ENCODE measurements at places on chromosomes 16 and 17.

GRCh38 chr17:38743556-38744171 is 4.5 kb downstream of the PCGF2 start:
- DNase-seq = no peak

DNA sequence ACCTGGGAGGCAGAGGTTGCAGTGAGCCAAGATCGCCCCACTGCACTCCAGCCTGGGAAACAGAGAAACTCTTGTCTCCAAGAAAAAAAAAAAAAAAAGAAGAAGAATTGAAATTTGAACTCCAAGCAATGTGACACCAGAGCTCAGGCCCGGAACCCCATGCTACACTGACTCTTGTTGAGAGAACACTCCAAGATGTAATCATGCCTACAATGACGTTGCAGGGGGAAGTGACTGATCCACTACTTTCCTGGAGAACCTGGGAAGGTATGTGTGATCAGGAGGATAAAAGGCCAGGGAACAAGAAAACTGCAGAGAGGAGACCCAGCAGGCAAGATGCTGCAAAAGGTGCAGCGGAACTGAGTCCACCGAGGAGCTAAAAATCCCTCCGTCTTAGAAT is 57.9 kb downstream of the ADCY9 start:
- DNase-seq = no peak

GRCh38 chr16:17305694-17306093 is 165.1 kb downstream of the XYLT1 start:
- DNase-seq = no peak

DNA sequence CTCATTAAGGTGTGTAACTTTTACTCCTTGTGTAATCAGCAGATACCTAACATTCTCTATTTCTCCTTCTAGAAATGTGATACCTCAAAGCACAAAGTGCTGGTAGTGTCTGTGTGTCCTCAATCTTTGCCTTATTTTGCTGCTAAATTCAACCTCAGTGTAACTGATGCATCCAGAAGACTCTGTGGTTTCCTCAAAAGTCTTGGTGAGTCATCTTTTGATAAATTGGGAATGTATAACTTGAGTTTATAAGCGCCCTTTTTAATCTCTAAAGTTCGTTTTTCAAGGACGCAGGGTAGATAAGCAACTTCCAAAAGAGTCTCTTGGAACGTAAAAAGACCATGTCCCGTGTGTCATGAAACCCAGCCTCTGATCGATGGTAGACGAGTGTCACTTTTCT is 10.2 kb downstream of the NARF start:
- DNase-seq = no peak

- no peak for DNase-seq
Measured at GRCh38 chr17:21357696-21358656, 18.2 kb upstream of the KCNJ12 start.

DNA sequence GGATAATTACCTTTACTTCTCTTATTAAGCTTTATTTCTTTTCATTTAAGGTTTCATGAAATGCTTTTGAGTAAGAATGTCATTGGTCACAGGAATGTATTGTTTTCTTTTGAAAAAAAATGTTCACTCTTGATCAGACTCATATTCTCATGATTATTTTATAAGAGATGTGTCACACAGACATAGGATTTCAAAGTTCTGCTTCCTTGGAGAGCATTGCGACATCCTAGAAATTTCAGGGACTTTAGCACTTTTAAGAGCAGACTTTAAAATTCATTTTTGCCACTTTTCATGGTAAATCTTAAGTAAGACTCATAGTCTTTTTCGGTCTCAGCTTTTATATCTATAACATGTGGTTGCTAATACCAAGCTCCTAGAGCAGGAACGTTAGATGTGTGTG is 314.7 kb downstream of the CDH8 start:
- no peak for DNase-seq

- no peak for DNase-seq
Measured at GRCh38 chr17:17440938-17441675, 35.7 kb upstream of the MED9 start.

- DNase-seq = no peak
Measured at GRCh38 chr17:55391244-55391757, 30.3 kb downstream of the MMD start.

- no peak for DNase-seq
Measured at GRCh38 chr17:48565925-48566710, 12.0 kb downstream of the HOXB4 start.

DNA sequence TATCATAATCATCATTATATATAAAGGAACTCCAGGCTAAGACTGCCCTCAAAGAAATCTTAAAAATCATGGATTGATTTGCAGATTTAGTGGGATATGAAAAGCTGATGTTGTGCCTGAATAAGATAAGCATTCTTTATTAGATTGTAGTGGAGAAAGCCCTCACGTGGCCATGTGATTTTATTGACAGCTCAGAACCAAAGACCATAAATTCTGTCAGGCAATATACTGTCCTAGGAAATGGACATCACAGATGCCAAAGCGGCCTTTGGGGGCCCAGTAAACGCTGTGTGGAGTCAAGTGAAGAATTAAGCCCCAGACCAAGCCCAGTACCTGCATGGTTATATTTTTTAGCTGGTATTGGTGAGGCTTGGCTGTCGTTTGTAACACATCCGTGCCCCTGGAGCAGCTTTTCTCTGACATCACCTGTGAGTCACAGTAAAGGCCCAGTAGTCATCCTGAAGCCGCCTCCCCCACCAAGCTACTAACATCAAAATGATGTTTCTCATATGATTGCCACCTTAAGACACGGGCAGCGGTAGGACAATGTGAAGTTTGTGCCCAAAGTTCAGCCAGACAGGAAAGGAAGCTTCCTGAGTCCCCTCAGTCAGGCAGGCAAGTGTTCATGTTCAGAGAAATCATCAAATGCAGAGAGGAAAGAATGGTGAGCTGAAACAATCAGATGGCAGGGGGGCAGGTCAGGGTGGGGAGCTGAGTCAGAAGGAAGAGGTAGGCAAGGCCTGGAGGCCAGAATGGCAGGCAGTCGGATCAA is 209.4 kb downstream of the IRX3 start:
- DNase-seq = peak; percentile 70

DNA sequence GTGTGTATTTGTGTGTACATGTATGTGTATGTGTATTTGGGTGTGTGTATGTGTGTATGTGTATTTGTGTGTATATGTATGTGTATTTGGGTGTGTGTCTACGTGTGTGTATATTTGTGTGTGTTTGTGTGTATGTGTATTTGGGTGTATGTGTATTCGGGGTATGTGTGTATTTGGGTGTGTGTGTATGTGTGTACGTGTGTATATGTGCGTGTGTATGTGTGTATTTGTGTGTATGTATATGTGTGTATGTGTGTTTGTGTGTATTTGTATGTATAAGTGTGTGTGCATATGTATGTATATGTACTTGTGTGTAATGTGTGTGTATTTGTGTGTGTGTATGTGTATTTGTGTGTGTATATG is 62.0 kb downstream of the HAPSTR1 start:
- DNase-seq = no peak

DNA sequence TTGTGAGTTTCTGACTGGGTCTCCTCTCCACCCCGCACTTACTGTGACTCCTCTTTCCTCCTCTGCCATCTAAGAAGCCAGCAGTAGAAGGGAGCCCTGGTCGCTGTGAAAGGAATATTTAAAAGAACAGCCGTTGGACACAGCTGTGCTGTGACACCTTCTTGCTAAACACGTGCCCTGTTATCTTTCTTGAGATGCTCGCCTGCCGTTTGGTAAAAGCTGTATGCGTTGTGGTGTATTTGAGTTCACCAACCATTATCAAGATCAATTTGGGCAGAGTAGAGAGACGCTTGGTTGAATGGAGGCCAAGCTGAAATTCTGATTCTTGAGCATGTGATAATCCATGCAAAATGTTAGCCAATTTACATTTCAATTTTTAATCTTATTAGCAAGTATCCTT is 3.8 kb downstream of the GID4 start:
- no peak for DNase-seq

GRCh38 chr17:82976982-82977488 is 102.4 kb upstream of the METRNL start:
- no peak for DNase-seq

DNA sequence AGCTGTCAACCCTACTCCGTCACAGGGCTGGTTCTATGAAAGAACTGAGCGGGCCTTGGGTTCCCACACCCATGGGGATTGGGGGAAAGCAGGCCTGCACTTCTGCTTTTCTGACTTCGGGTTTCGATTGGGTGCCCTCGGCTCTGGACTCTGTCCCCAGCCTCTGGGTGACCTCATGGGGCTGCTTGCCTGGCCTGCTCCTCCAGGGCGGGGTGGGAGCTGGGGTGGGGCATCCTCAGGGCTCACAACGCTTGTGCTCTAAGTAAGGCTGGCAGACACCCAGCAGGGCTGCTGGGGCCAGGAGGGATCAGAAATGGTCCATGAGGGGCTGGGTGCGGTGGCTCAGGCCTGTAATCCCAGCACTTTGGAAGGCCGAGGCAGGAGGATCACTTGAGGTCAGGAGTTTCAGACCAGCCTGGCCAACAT is 19.2 kb downstream of the ARHGAP27 start:
- no peak for DNase-seq

GRCh38 chr16:1151424-1152122 is 1.3 kb upstream of the CACNA1H start:
- no peak for DNase-seq

DNA sequence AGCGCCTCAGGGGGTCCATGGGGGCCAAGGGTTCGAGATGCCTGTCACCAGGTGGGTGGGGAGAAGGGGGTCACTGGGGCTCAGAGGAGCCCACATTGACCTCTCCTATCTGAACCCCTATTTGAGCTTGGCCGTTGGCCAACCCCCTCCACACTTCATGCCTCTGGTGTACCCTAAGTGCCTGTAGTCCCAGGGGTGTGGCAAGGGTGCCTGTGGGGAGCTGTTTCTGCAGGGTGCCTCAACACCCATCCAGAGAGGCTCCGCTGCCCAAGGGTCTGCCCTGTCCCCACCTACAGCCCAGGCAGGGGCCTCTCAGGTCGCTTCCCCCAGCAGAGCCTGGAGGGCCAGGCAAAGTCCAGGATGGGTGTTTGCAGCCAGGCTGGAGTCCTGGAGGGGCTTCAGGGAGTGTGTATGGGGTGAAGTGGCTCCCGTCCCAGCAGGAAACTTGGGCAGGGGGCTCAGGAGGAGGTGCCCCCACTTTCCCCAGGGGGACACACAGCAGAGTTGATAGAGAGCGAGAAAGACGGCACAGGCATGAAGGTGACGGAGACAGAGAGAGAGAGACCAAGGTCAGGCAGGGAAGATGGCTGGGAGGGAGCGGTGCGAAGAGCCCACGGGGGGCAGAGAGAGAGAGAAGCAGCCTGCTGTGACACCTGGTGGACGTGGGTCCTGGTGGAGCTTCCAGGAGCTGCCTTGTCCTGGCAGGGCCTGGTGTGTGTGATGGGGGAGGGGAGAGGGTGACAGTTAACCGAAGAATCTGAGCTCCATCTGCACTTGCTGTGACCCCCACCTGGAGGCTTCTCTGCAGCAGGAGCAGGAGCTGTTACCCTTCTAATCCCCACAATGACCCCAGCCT is at the start of gene SEPTIN12:
Gene SEPTIN12, minus strand, starts transcription at position 719 of the 856 bp plus-strand sequence. Its CDS starts 700 bp downstream, at position 19.
- no peak for DNase-seq

GRCh38 chr17:50707289-50708049 is at the start of gene ANKRD40:
Gene ANKRD40 (minus strand): TSS chr17:50707914. CDS start chr17:50707654, 260 bp downstream.
- DNase-seq = peak; percentile 96

DNA sequence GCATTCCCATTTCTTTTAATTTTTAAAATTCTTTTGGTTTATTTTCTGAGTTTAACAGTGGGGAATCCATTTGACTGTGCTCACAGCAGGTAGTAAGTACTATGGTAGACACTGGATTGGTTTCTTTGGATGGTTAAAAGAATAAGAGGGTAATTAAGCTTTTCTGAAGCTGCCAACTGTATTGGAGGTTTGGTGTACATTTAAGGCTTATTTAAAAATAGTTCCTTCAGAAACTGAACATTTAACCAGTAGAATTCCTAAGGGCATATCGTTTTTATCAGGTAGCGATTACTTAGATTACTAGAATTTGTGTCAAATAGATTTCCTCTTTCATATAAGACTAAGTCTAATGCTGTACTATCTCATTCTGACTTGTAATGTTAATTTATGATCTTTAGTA is 162.4 kb downstream of the PPM1E start:
- no peak for DNase-seq

DNA sequence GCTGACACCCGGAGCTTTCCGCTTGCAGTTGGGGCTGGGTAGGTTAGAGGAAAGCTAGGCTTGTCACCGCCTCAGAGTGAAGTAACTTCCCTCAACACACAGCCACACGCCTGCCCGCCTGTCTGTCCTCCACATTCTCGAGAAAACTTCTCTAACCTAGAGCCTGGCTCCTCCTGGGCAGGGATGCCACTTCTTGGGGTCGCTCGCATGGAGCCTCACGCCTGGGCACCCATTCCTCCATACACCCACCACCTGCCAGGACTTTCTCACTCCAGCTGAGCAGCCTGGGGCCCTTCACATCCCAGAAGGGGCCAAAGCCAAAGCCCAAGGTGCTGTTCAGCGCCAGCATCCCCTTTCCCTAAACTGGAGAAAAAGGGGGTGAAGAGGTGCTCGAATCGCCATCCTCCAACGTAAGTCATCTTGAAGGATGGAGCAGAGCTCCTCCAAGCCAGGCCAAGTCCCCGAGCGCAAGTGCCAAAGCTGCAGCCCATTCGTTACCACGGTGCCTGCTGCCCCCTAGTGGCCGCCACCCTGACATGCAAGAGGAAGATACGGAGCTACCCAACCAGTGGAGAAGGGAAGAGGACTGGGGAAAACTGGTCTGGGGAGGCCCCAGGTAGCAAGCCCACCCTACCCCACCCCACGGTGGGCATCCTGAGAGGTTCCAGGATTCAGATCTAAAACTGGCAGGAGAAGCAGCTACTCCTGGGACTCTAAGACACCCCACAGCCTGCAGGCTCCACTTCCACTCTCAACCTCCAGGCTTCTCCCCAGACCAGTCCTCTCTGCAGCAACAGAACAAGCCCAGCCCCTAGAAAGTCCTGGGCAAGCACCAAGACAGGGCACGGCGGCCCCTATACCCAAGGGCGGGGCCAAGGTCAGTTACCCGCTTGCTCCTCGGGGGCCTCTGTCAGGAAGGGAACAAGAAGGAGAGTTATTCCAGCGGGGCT is 63.1 kb downstream of the MYO18A start:
- DNase-seq = peak; percentile 82

DNA sequence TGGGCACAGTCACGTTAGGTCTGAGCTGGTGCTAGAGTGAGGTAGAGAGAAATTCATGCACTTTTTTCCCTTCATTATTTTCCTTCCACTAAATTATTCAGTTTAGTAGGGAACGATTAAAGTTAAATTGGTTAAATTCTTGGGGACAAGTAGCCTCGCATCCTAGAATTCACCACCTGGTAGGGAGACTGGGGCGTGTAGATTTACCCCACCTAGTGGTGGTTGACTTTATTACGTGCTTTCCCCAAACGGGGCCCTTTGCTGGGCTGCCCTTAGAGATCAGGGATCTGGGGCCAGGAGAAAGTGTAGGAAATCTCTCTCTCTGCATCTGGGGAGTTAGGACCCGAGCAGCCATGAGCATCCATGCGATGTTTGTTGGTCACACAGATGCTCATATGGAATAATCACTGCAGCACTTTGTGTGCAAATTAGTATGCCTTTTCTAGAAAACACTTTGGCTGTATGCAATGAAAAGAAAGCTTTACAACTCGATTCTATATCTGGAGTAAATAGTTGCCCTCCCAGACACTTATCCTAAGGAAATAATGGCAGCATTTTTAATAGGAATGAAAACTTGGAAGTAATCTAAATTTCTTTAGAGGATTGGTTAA is 107.0 kb downstream of the PLCG2 start:
- DNase-seq = peak; percentile 47

- DNase-seq = no peak
Measured at GRCh38 chr17:76848670-76849069, 19.5 kb upstream of the MGAT5B start.

Data from A549 (cell line).